Activated naive CD4-positive, alpha-beta T cell (primary cell): ENCODE measurements at places on chromosomes 2 and 18.

DNA sequence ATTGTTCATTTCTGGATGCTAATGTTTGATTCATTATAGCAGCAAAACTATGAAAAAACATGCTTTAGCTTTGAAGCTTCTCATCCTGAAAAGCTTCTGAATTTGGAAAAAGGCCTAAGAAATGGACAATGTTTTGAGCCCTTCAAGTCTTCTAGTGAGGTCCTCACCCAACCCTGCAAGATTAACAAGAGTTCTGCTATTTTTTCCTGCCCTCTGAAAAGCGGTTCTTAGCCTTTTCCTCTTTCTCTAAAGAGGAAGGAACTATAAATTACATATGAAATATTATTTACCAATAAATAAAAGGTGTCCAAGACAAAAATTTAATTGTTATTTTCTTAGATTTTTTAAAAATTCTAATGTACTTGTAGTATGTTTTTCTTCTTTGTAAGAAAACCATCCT is 19.9 kb upstream of the CDH19 start:
- no peak for DNase-seq

GRCh38 chr2:160214461-160215445 is 14.7 kb upstream of the ITGB6 start:
- no peak for DNase-seq

- no peak for DNase-seq
These were observed 20.4 kb downstream of the GPD2 start for GRCh38 chr2:156456616-156457015.

DNA sequence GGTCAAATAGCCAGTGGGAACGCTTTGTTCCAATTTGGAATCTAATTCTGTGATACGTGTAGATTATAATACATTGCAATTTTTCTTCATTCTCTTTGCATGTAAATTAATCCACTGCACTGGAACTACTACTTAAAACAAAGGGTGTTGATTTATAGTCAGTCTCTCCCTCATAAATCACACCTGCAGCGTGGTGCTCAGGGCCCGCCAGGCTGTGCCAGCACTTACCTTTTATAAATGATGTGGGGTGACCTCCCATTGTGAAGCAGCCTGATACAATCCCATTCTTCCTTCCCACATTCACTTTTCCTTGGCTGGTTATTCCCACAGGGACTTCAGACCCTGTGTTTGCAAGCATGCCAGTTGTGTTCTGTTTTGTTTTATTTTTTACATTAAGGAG is 302.3 kb upstream of the ID2 start:
- DNase-seq = no peak

DNA sequence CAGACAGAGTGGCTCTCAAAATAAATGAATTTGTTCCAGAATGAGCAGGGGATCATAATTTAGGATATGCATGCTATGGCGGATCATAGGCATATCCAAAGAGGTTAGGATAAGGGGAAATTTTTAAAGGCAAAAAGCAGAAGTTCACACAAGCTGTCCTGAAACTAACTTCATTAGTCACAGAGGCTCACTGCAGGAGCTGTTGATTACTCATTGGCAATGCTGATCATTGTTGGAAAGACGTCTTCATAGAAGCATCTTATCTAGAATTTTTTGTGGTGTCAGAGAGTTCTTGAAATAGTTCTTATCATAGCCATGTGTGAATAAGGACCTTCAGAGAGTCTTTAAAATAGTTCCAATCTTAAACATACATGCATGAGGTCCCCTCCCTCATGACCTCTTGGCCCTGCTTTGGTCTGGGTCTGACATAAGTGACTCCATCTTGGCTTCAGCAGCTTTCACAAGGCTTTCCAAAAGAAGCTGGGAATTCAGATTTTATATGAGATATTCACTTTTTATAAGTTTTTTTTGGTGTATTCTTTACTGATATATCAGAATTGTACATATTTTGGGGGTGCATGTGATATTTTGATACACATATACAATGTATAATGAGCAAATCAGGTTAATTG is 7.5 kb upstream of the CCDC195 start:
- no peak for DNase-seq

DNA sequence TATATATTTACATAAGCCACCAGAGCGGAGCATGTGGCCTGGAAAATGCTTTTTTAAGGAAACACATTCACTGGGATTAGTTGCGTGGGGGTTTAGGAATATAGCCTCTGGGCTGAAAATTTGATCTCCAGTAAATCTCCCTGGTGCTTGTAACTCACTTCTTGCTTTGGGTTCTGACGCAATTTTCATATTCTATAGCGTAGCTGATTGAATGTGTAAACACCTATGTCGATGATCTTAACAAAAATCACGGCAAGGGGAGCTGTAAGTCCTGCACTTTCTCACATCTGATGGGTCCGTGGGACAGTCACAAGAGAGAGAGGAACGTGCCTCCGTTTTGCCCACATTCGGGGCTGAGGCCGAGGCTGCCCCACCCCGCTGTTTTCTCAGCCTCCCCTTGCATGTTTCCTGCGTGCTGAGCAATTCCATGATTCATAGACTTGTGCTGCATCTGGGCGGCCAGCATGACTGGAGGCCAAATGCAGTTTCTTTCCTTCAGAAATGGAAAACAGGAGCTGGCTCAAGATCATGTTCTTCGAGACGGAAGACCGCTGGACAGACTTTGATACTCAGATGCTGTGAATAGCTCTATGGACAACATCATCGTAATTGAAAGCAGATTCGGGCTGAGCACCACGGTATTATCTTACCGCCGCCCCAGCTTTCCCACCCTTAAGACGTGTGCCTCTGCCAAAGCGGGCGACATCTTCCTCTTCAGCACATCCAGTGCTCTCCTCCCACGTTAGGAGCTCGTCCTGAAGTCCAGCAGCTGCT is 109.2 kb downstream of the TMEM18 start:
- no peak for DNase-seq

DNA sequence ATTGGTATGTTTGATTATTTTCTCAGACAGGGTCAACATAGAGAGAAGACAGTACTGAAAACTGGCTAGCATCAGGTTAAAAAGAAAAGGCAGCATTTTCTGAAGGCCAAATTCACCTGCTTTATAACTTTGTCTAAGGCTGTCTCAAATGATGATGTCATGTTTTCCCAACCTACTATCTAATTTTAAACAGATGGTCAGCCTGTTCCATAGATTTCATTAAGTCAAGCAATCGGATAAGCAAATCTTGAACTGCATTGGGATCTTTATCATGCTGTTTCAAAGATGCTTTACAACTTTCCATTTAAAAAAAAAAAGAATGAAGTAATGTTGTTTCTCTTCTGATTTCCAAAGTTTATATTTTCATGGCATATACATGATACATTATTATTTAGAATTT is 56.3 kb upstream of the SPOPL start:
- no peak for DNase-seq

GRCh38 chr2:39837856-39838453 is 58.9 kb upstream of the THUMPD2 start:
- DNase-seq = no peak

DNA sequence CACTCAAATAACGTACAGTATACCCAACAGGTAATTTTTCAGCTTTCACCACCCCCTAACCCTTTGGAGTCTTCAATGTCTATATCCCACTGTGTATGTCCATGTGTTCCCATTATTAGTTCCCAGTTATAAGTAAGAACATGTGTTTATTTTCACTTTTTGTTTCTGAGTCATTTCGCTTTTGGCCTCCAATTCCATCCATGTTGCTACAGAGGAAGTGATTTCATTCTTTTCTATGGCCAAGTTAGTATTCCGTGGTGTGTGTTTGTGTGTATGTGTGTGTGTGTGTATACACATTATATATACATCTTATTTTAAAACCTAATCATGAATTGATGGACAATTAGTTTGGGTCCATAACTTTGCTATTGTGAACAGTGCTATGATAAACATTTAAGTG is 464.4 kb downstream of the CMPK2 start:
- DNase-seq = no peak

GRCh38 chr2:220455351-220455990 is 828.0 kb downstream of the SLC4A3 start:
- DNase-seq = no peak

DNA sequence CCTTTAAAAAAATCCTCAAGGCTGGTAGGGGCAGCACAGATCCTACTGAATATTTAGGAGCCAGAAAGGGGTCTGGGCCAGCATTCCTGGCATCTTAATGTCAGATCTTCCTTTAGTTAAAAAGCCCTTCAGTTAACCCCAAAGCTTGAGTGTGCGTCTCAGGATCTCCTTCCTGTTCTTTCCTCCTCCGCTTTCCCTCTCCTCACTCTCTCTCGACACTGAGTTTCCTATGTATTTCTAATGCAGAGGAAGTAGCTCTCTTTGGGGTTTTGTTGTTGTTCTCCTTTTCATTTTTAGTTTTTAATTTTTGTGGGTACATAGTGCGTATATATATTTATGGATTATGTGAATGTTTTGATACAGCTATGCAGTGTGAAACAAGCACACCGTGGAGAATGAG is 109.9 kb upstream of the COPS8 start:
- DNase-seq = no peak

DNA sequence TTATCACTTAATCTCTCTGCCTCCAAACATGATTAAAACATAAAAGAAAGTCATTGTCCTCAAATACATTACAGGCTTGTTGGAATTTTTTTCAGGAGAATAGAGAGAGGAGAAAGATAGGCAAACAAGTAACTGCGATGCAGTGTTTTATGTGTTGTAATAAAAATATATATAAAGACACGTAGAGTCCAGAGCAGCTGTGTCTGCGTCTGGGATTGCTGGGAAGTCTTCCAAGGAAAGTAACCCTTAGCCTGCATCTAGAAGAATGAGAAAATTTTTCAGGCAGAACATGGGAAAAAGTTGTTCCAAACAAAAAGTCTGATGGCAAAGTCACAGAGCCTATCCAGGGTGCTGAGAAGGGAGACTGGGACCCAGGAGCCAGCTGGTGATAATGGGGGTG is 91.8 kb upstream of the ST6GAL2 start:
- DNase-seq = no peak

DNA sequence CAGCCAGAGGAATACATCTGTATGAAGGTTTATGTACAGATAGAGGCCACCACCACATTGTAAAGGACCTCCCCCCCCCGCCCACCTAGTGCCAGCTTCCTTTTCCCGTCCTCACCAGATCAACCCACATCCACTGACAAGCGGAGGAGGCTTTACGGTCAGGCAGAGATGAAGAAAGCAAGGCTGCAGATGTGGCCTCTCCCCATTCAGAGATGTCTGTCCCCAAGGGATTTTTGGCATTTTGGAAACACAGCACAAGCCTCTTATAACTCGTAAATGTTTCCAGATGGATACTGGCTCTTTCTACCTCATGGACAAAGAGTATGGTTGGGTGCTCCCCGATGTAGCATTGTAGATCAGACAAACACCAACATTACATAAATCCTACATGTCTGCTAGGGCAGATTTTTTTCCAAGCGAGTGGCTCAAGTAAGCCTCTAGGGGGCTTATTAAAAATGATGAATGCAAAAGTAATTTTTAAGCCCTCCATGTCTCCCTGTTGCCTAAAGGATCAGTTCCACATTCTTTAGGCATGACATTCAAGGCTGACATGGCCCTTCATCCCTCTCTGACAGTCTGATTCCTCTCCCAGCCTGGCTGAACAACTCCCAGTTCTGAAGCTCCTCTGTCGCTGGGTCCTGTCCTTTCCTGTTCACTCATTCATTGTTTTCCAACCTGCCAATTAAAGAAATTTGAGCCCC is 11.7 kb downstream of the VIT start:
- DNase-seq = no peak

- no peak for DNase-seq
These were observed 35.3 kb downstream of the KCNF1 start for GRCh38 chr2:10947005-10947440.

DNA sequence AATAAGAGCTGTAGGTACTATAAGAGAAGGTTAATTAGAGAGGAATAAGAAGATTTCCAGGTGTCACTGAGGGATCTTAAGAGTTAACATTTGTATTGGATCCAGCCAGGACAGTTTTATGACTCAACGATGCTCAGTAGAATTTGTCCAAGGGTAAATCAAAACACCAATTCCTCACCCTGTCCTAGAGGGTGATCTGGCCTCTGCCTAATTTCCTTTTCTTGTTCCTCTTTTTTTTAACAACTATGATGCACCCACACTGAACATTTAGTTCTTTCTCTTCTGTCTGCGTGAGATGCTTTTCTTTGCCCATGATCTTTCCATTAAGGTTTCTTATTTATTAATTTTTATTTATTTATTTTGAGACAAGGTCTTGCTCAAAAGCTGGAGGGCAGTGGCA is 92.0 kb downstream of the PMS1 start:
- DNase-seq = no peak

DNA sequence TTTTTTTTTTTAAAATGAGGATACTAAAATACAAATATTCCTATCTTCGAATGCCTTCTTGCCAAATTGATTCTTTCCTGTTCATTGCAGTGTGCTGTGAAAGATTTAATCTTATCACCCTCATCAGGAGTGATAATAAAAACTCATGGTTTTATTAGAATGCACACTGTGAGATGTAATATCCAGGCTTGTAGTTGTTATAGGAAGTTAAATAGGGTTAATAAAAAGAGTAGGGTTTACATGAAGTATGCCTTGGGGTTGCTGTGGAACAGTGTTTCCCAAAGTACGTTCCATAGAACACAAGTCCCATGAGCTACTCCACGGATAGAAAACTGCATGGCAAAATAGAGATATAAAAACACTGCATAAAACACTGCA is 191.9 kb downstream of the SPP2 start:
- no peak for DNase-seq

- DNase-seq = no peak
These were observed 126.0 kb downstream of the SP100 start for GRCh38 chr2:230541934-230542380.

DNA sequence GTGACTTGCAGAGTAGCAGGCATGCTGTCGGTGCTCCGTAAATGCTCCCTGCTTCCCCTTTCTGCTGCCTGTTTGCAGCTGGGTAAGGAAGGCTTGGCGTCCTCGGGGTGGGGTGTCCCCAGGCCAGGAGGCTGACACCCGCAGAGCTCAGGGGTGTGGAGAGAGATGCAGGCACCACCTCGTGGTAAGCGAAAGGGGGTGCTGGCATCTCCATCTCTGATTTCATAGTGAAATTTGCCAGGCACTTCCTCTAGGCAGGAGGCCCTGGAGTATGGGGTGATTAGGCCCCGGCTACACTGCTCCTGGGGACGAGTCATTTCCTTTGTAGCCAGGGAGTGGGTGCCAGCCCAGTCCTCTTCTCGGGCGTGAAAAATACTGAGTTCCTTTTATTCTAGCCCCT is 160.4 kb downstream of the KLHL29 start:
- DNase-seq = no peak

DNA sequence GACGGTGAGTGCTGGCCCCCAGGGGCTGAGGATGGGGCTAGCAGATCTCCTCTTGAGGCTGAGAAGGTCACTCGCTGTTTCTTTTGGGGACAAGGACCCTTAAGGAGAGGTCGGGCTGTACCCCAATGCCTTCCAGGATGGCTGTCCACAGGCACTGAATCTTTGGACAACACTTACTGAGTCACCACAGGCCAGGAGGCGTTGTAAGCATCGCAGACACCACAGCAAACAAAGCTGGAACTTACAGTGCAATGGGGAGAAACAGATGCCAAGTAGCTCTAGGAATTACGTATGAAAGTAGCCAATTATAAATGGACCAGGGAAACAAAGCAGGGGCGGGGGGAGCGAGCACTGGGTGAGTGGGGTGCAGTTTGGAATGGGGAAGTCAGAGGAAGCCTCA is 219.8 kb downstream of the GLI2 start:
- DNase-seq = no peak

- no peak for DNase-seq
These were observed 26.5 kb downstream of the STEAP3 start for GRCh38 chr2:119249855-119250717.

- no peak for DNase-seq
These were observed 157.2 kb downstream of the BABAM2 start for GRCh38 chr2:28047681-28048080.

- no peak for DNase-seq
These were observed 1.3 kb upstream of the CLIP4 start for GRCh38 chr2:29113891-29114321.

GRCh38 chr2:152415796-152416195 is 80.8 kb downstream of the FMNL2 start:
- no peak for DNase-seq
